ENCODE measurements at places on chromosomes 4 and X. TPM values are rescaled to one million over a fixed set of nuclear protein-coding genes. Genes with fewer than 3 reads are reported as not detected.

PDCL2 gene
- not detected for total RNA-seq

GNRHR gene
- total RNA-seq: not detected

F8A2 gene
- total RNA-seq: not detected

CCSER1 gene
- 11.1 TPM for total RNA-seq

EDA gene
- 4.9 TPM for total RNA-seq

ANK2 gene
- total RNA-seq: 21.0 TPM

ZDHHC9 gene
- total RNA-seq: 23.1 TPM

VSIG4 gene
- total RNA-seq: 80.5 TPM

CT45A3 gene
- not detected for total RNA-seq

WNK3 gene
- total RNA-seq: 0.27 TPM

DNA sequence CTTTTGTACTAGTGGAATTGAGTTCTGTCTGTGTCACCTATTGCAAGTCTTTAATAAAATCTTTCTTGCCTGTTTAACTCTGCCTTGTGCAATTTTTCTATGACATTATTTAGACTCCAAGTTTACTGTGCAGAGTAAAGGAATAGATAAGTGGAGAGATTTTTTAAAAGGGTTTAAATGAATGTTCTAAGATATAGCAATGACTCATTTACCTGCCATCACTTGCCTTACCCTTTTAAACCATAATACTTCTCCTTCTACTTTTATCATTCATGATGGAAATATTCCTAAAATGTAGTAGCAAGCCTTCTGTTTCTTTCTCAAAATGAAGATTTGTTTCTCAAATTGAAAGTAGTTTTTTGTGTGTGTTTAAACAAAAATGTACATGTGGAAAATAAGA lies 782.8 kb upstream of the MAGEB2 start:
- no peak for DNase-seq

DNA sequence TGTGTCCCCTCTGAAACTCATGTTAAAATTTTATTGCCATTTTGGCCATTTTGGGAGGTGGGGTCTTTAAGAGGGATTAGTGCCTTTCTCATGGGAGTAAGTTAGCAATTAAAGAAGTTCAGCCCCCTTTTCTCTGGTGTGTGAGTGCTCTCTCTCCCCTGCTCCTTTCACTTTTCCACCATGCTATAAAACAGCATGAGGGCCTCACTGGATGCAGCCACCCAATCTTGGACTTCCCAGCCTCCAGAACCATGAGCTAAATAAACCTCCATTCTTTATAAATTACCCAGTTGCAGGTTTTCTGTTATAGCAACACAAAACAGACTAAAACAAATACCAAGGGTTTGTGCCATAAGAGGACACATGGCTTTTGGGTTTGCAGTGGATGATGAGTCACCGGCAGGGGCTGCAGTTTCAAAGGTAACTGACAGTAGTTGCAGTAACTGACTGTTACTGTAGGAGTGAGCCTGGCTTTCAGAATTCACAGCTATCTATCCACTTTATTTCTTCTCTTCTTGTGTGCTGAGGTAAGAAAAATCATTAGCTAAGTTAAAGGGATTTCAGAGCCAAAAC lies 121.5 kb downstream of the PPEF1 start:
- DNase-seq: no peak

DNA sequence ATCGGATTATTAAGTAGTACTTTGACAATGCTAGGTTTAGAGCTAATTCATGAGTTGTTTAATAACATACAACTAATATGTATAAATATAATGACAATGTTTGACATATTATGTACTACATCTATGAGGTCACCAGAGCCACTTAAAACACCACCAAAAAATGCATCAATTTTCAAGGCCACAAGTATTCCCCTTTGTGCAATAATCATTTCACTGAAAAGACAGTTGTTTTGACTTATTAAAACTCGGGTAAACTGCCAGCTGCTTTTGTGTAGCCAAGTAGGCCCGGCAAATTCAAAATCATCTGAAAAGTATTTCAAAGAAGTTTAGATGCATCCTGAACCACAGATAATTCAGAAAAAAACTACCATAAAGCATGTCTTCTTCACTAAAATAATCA lies 48.7 kb downstream of the CLOCK start:
- no peak for DNase-seq

GRCh38 chr4:167587361-167587760 lies 353.1 kb upstream of the SPOCK3 start:
- no peak for DNase-seq

DNA sequence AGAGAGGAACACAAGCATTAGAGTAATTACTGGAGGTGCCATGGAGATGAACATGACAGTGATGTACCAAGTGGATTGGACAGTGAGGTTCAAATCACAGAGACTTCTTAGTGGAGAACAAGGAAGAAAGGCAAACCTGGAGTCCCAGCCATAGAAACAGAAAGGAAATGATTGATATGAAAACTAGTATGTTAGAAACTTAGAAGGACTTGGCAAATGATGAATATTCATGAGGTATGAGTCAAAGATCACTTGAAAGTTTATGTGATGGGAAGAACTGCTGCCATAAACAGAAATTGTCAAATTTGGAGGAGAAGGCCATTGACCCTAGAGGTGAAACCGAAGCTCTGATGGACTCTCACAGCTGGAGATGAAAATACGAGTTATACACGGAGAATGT lies 88.2 kb downstream of the PHOX2B start:
- DNase-seq: no peak

GRCh38 chr4:137608085-137608484 lies 75.8 kb upstream of the PCDH18 start:
- no peak for DNase-seq

- no peak for DNase-seq
These were observed 18.4 kb downstream of the MAGEB17 start for GRCh38 chrX:16185725-16186136.

- DNase-seq: no peak
These were observed 176.8 kb downstream of the SCFD2 start for GRCh38 chr4:53189011-53189410.

DNA sequence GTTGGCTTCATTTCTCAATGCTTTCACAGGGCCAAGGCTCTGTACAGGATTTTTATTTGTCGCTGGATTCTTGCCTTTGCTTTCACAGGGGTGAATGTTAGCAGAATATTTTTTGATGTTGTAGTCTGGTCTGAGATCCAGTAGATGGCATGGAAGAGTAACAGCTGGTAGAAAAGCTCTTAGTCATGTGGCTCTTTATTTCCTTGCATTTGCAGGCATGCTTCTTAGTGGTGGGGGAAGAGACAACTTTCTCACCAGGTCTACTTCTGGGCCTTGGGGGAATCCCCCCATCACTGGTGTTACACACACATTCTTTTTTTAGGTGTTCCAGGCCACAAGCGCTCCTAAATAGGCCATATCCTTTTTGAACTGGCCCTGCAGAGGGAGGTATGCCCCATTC lies 58.2 kb upstream of the DKK2 start:
- no peak for DNase-seq
